ENCODE measurements at places on chromosomes 11 and 22.

DNA sequence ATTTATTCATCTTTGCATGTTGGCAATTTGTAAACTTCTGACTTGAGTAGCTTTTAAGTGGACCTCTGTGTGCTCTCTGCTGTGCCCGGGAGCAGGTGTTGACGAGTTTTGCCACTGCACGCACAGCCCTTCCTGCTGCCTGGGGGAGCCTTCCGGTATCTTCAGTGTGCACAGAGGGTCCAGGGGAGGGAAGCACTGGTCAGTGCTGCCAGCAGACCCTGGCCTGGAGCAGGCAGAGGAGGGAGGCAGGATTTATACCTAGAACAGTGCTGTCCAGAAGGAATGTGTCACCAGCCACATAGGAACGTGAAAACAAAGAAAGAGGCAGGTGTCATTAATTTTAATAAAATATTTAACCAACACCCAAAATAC is 403.6 kb downstream of the TBC1D22A start:
- no peaks in the 10 kb centered on the region for H3K4me1 ChIP-seq
- DNase-seq = no peak
- no peak overlapping the region for H3K27ac ChIP-seq
- H3K27me3 ChIP-seq = no peaks in the 10 kb centered on the region

DNA sequence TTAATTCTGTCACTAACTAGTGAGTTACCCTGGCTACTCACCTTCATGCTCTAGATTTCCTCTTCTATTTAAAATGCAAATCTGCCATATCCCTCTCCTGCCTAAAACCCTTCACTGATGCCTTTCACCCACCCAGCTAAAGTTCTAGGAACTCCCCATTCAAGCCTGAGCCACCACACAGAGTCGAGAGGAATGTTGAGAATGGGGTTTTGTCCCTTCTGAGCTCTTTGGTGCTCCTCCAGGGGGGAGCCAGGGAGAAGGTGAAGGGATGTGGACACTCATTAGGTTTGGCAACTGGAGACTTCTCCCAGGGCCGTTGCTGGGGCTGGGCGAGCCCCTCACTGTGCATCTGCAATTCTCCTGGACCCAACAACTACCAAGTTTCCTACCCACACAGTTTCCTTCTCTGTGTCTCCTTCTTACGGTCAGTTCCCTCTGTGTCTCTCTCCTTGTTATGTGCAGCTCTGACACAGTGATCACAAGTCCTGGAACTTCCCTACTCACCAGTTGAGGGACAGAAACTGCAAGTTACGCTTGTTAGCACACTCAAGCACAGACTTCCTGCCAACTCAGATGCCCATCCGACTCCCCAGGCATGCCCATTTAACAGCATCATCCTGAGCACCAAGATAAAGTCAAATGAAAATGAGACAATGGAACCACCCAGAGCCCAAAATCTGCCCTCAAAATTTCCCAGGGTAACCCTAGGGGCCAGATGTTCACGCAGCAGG is 6.5 kb upstream of the IL10RA start:
- no peak for DNase-seq
- H3K4me3 ChIP-seq = no peak overlapping the region
- no peaks in the 10 kb centered on the region for H3K27me3 ChIP-seq
- H3K4me1 ChIP-seq = peaks cover 81% of the 10 kb centered on the region

- DNase-seq = no peak
- H3K27ac ChIP-seq = no peak overlapping the region
- peaks cover 5% of the 10 kb centered on the region for H3K4me1 ChIP-seq
- no peaks in the 10 kb centered on the region for H3K27me3 ChIP-seq
- H3K36me3 ChIP-seq = peaks cover 38% of the 10 kb centered on the region
Observed at GRCh38 chr11:9138612-9139579, 47.5 kb upstream of the SCUBE2 start.

GRCh38 chr22:37607010-37607934 is 1.4 kb upstream of the GGA1 start:
- H3K4me3 ChIP-seq = peak overlapping the region; percentile 61
- DNase-seq = peak; percentile 92
- peaks cover 11% of the 10 kb centered on the region for H3K27me3 ChIP-seq
- peaks cover 2% of the 10 kb centered on the region for H3K36me3 ChIP-seq
- peaks cover 67% of the 10 kb centered on the region for H3K4me1 ChIP-seq

DNA sequence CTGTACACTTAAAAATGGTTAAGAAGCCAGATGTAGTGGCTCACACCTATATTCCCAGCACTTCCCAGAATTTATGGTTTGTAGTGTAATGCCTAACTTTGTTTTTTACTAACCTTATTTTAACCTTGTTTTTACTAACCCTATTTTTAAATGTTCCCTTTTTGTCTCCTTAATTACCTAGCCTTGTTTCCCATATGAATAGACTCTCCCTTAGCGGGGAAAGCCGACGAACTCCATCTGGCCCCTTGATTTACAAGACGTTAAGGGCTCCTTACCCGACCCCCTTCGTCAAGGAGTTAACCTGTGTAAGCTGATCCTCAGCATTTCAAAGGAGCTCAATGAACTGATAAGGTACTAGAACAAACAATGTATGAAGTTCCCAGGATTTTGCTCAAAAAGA is 17.1 kb downstream of the APOBEC3H start:
- no peaks in the 10 kb centered on the region for H3K36me3 ChIP-seq
- H3K27ac ChIP-seq = no peak overlapping the region
- no peaks in the 10 kb centered on the region for H3K27me3 ChIP-seq
- no peak overlapping the region for H3K4me3 ChIP-seq

DNA sequence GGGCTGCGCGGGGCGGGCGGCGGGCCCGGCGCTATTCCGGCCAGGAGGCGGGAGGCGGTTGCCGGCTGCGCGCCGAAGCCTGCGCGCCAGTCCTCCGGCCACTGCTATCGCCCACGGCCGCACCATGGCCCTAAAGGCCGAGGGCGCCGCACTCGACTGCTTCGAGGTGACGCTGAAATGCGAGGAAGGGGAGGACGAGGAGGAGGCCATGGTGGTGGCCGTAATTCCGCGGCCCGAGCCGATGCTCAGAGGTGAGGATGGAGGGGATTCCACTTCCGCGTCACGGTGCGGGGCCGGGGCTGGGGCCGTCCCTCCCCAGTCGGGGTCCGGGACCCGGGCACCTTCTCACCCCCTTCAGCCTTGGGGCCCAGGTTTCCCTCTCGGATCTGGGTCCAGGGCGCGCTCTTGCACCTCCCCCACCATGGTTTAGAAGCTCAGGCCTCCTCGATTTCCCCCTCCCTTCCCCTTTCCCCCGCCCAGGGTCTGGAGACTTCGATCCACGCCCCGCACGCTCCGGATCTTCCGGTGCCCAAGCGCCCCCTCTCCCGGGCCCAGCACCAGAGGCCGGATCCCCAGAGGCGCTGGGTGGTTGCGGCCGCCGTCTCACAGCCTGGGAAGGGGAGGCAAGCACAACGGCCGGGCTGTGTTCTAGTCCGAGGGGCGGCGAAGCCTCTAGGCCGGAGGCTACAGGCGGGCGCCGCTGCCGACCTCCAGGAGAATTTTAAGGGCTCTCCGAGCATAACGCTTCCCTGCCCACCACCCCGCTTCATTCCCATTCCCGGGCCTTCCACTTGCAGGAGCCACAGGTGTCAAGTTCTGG is 517 bp downstream of the SPINDOC start:
- H3K4me1 ChIP-seq = peaks cover 40% of the 10 kb centered on the region
- peak overlapping the region; percentile 72 for H3K27ac ChIP-seq
- H3K27me3 ChIP-seq = no peaks in the 10 kb centered on the region
- DNase-seq = peak; percentile 61
- H3K36me3 ChIP-seq = peaks cover 35% of the 10 kb centered on the region
- H3K4me3 ChIP-seq = peak overlapping the region; percentile 85

Measured in activated CD8-positive, alpha-beta T cell treated with anti-CD3 and anti-CD28 coated beads, Interleukin-2, amount 10 ng/mL, durations not matched to agents 7 days and 5 days (primary cell).